GM12891 (cell line): ENCODE measurements at places on chromosomes 4 and X.

GRCh38 chrX:68363984-68364383 is 69.3 kb downstream of the OPHN1 start:
- no peak for DNase-seq

GRCh38 chrX:17474892-17475291 is 99.9 kb downstream of the NHS start:
- DNase-seq = no peak

GRCh38 chr4:26782168-26782829 is 78.3 kb upstream of the STIM2 start:
- no peak for DNase-seq

DNA sequence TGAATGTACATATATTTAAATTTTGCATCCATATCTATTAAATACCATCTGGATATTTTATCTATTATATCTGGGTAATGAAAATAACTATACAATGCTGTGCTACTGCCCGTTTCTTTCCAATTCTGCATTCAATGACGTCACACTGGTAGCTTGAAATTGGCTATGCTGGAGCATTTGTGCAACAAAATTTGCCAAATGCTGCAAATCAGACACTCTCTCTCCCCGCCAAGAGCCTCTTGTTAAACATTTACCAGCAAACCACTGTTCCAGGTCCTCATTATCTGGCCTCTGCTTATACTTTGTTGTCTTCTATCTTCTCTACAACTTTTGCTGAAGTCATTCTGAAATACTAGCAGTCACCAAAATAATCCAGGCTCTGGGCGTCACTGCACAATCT is 938.4 kb upstream of the FTHL17 start:
- no peak for DNase-seq

DNA sequence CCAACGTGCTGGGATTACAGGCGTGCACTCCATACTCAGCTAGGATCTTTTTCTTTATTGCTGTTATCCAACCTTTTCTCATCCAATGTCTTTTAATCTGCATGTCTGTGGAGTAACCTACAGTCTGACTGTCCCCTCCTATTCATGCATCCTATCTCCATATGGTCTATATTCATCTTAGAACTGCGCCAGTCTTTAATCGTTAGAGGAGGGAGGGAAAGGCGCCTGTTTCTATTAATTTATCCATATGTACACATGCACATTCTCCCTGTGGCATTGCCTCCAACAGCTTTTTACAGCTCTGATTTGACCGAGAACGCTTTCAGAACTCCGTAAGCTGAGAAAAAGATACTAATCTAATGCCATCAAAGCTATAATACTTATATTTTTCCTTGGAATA is 9.8 kb downstream of the DCTD start:
- no peak for DNase-seq

DNA sequence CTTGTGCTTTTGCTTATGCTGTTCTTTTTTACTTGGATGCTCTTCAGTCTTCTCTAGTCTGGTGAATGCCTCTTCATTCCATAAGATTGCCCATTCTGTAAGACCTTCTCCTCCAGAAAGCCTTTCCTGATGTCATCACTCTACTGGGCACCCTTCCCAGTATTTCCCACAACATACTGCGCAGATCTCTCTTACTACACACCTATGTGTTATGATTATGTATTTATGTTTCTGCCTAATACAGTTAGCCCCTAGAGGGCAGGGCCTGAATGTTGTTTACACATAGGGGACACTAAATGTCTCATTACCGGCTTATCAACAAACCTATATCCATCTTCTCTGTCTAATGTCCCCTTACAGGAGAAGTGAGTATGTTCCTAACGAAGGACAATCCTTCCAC is 21.1 kb downstream of the AIFM1 start:
- no peak for DNase-seq

- no peak for DNase-seq
Measured at GRCh38 chr4:5933116-5933515, 40.2 kb upstream of the CRMP1 start.

DNA sequence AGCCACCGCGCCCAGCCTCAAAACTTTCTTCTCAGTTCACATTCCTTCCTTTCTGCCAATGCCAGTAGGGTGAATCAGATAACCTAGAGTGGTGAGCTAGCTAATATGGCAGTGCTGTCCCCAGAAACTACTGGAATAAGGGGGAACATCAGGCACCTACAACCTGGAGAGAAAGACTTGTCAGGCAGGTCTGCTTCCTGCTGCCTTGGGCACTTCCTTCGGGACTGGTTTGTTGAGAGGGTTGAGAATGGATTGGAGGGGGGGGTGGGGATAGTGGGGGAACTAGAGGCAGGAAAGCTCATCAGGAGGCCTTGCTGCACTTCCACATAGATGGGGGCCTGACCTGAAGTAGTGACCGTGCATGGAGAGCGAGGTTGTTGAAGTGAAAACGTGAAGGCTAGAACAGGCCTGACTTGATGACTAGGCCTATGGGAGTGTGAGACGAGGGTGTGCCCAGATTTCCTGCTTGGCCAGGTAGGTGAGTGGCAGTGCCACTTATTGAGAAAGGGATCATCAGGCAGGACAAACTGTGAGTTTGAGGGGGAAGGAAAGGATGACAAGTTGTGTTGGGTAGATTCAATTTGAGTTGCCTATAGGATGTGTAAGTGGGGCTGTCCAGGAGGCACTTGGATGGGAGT is 33.4 kb downstream of the SLC25A5 start:
- no peak for DNase-seq
